Myocyte (in vitro differentiated cells): ENCODE measurements at places on chromosomes 13 and 19. TPM values are rescaled to one million over a fixed set of nuclear protein-coding genes. Genes with fewer than 3 reads are reported as not detected.

Gene SERTAD1
- 12.9 and 23.0 TPM in 2 replicates for total RNA-seq

Gene C19orf85
- total RNA-seq = not detected in 2 replicates

DNA sequence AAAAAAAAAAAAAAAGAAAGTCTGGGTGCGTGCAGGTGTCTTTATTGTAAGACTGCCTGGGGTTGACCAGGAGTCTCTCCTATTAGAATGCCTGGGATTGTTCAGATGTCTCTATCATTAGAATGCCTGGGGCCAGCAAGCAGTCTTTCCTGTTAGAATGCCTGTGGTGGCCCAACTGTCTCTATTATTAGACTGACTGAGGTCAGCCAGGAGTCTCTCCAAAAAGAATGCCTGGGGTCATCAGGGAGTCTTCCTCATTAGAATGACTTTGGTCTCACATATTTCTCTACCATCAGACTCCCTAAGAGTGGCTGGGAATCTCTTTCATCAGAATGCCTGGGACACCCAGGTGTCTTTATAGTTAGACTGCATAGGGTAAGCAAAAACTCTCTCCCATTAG is 1577.5 kb downstream of the UQCRFS1 start:
- DNase-seq = peak; percentile 17

- DNase-seq = no peak
These were observed 2018.0 kb upstream of the PCDH20 start for GRCh38 chr13:63433546-63434150.

DNA sequence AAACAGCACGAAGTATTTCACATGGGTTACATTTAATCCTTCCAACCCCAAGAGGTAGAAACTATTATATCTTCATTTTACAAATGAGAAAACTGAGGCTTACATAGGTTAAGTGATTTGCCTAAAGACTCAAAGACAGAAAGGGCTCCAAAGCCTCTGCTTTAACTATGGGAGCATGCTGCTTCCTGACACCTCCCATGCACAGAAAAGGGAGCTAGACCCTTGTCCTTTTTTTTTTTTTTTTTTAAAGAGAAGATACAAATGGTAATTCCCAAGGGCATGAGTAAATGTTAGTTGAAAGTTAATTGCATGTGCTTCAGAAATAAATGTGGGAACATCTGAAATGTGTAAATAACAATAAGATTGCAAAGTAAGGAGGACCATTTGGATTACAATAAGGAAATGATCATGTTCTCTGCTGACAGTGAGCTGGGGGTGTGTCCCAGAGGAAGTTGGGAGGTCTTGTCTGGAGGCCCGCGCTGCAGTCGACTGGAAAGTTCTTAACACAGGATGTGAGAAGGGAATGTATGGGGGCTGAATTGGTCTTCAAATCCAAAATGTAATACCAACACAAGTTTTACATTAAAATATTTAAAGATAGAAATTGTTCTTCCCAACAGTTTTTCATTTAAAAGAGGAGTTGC is 500.3 kb downstream of the KLF12 start:
- DNase-seq = no peak

DNA sequence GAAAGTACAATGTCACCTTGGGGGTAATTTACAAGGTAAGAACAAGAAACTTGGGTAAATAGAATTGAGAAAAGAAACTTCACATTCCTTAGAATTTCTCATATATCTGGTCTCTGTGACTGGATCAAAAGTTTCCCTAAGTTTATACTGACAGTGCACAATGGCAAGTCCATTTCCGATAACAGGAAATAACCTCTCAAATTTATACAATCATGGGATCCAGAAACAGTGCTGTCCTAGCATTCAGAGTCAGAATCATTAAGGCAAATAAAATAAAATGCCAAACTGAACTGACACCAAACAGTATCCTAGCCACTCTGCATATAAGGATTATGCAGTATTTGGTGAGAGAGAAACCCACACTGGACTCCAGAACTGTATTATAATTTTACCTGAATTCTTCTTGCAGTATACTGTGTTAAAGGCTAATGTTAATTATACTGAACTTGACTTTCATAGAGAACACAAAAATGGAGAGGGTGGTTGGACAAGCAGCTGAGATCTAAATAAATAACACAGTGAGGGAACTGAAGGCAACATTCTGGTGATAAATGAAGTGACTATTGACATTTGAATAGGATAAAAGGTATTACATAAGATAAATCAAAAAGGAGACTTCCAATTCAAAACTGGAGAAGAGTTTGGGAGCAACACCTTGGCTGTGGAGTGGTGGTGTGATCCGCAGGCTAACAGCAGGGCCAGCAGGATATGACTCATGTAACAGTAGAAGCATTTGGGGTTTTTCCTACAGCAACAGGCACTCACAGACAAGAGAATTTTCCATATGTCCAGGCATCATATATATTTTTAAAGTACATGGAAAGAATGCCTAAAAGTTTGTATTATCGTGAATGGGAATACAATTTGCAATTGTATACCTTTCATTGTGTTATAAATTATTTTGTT is 932.5 kb upstream of the MIR17HG start:
- DNase-seq = peak; percentile 41

- peak; percentile 12 for DNase-seq
These were observed 26.6 kb downstream of the CD70 start for GRCh38 chr19:6564393-6564792.

Gene CD37
- not detected in 2 replicates for total RNA-seq

Gene EXOC3L2
- total RNA-seq = not detected in 2 replicates

Gene ZNF91
- 29.2 and 44.7 TPM in 2 replicates for total RNA-seq
